ENCODE measurements at places on chromosomes 16 and 17.

- DNase-seq, result peak; percentile 26
These were observed 901 bp downstream of the CDYL2 start for GRCh38 chr16:80803339-80804055.

DNA sequence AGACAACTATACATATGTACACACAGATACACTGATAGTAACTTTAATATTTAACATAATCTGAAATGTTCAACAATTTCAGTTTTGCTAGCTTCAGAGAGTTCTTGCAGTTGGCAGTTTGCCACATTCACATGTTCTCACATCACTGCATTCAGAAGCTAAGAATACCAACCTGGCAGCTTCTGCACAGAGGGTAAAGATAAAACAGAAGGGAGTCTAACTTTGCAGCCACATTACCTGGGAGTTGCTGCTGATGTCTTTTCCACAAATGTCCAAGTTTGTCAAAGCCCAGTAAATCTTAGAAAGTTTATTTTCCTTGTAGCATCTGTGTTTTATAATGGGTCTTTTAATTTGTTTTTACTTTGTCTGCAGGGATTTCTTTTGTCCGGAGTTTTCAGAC, 332.0 kb downstream of the BCAS3 start:
- no peak for DNase-seq

- DNase-seq, result no peak
These were observed 47.9 kb downstream of the COPRS start for GRCh38 chr17:31811101-31811500.

DNA sequence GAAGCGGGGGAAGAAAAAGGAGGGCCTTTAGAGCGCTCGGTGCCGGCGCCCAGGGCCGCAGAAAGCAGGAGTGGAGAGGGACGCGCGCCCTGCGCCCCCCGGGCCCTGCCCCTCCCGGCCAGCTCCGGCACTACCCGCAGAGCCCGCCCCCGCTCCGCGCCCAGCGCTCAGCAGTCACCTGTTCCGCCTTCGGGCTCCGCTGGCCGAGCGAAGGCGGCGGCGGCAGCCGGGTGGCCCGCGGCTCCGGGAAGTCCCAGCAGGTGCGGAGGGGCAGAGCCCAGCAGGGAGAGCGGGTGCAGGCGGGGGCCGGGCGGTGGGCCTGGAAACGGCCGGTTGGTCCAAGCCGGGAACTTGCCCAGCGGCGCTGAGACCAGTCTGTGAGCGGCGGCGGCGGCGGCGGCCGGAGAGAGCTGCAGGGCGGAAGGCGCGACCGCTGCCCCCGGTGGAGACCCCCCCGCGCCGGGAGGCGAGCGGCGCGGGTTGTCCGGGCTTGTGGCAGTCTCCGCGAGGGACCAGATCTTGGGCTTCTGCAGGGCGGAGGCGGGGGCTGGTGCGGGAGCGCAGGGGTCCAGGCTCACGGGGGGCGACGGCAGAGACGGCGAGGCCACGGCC, 2.2 kb downstream of the IRX3 start:
- DNase-seq, result no peak

- DNase-seq, result no peak
These were observed 13.8 kb downstream of the COPRS start for GRCh38 chr17:31845291-31845690.
